ENCODE measurements at places on chromosomes 11 and 22.

DNA sequence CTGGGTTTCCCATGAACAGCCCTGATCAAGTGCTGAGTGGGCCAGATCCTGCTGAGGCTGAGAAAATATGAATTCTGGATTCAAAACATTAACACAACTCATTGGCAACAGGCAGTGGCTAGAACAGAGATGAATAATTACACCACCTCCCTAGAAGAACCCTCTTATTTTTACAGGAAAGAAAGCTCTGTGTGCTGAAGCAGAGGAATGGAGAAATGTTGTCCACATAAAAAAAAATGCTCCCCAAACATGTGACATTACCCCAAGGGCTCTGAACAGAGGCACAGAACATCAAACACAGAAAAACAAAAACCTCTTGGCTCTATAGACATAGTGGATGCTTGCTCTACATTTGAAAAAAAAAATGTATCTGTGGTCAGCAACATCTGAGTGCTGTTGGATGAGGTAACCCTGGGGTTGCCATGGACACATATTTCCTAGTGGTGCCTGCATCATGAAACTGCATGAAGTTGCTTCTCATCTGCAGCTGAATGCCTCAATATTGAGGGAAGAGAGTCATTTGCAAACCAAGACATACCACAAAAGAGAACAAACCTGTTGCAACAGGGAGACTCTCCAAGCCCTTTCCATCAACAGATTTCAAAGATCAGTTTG is 98.8 kb downstream of the SNX19 start:
- no peak for DNase-seq

DNA sequence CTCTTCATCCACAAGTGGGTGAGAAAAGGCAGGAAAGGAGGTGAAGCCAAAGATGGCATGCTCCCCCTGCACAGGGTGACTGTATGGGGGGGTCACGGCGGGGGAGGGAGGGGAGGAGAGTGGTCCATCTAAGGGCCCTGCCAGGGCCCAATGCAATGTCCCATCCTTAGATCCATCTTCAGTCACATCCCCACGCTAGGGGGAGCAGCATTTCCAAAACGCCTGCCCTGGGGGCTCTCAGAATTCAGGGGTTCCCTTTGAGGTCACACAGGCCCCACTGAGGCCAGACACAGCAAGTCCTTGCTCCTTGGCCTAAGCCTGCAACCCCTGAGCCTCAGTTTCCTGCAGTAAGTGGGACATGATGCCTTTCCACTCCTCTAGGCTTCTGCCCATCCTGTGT is 52.4 kb downstream of the RTN4R start:
- no peak for DNase-seq

- DNase-seq, result peak; percentile 83
Measured at GRCh38 chr11:64885367-64886286, 7.2 kb upstream of the EHD1 start.

DNA sequence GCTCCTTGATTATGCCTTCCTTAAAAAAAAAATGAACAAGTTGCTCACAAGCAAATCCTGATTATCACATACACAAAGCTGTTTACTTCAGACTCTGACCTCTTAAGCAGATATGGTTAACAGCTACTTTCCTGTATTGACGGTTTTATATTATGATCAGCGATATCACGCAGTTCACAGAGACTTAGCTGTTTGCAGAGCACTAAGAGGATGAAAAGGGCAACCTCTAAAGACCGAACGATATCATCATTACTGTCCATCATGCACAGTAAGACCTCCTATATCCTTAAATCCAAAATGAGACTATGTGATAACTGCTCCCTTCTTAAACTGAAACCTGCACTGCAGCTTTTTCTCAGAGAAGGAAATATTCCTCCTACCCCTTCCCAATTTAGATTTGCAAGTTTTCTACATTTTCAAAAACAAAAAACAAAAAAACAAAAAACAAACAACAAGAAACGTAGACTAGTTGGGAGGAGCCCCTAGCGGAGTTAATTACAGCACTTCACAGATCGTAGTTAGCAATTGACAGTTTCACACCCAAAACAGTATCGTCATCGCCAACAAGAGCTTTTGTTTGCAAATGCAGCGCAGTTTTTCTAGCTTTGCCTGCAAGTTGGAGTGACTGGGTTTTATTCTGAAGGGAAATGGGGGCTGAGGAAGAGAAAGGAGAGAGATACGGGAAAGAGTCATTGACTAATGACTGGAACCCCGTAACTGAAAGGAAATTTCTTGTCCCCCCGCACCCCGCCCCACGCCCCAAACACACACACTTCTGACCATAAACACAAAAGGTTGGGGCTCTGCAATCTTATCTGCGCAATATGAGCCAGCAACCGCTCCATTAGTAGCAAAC is 1.2 kb downstream of the DDX6 start:
- peak; percentile 38 for DNase-seq

All from GF-D8 (cell line).